ENCODE measurements at places on chromosomes 3 and 15. TPM values are rescaled to one million over a fixed set of nuclear protein-coding genes. Genes with fewer than 3 reads are reported as not detected.

The EAF2 gene
- 1.9 TPM for total RNA-seq

The IP6K1 gene
- total RNA-seq: 51.4 TPM

The ROPN1 gene
- total RNA-seq: not detected

The GUCA1C gene
- not detected for total RNA-seq

The CXCR6 gene
- not detected for total RNA-seq

The SLC15A2 gene
- 0.26 TPM for total RNA-seq
